ENCODE measurements at places on chromosomes 12 and 14. TPM values are rescaled to one million over a fixed set of nuclear protein-coding genes. Genes with fewer than 3 reads are reported as not detected.

- no peak for DNase-seq
These were observed 99.5 kb downstream of the PDZRN4 start for GRCh38 chr12:41287500-41288141.

GRCh38 chr12:6953442-6954315 is 2.5 kb downstream of the PTPN6 start:
- no peak for DNase-seq

- DNase-seq: no peak
These were observed 181.0 kb downstream of the IPO8 start for GRCh38 chr12:30514666-30515065.

DNA sequence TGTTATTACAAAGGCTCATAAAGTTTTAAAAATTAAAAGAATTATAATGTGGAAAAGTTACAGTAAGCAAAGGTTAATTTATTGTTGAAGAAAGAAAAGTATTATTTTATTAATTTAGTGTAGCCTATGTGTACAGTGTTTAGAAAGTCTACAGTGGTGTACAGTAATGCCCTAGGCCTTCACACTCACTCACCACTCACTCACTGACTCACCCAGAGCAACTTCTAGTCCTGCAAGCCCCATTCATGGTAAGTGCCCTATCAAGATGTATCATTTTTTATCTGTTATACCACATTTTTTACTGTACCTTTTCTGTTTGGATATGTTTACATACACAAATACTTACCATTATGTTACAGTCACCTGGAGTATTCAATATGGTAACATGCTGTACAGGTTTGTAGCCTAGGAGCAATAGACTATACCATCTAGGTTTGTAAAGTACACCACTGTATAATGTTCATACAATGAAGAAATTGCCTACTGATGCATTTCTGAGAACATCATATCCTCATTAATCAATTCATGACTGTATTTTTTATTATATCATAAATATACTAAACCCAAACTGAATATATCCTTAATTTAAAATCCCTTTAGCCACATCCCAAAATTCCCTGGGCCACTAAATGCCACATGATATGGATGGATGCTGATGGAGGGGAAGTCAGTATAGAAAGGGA is 43.6 kb upstream of the NID2 start:
- peak; percentile 91 for DNase-seq

DNA sequence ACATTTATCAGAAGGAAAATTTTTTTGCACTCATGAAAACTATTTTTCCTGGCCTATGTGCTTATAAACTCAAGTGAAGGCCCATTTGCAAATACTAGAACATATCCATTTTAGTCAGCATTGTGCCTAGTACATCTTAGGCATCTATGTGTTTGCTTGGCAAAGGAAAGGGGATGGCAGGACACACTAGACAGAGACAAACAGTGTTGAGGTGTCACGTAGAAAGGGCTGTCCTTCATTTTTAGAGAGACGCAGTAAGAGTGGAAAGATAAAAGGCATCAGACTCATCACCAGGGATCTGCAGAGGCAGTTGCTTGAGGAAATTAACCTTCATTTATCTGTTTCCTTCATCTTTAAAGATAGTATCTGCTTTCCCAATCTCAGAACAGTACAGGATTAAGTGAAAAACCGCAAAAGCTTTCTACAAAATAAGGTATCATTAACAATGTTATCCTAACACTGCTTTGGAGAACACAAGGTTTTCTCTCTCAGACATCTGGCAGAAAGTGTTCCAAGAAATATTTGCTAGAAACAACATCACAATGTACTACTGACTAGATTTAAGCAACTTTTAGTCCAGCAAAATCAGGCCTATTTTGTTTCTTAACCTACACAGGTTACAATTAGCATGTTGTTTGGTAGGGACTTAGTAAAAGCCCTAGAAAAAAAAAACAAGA is 2.0 kb downstream of the YBX3 start:
- no peak for DNase-seq

DNA sequence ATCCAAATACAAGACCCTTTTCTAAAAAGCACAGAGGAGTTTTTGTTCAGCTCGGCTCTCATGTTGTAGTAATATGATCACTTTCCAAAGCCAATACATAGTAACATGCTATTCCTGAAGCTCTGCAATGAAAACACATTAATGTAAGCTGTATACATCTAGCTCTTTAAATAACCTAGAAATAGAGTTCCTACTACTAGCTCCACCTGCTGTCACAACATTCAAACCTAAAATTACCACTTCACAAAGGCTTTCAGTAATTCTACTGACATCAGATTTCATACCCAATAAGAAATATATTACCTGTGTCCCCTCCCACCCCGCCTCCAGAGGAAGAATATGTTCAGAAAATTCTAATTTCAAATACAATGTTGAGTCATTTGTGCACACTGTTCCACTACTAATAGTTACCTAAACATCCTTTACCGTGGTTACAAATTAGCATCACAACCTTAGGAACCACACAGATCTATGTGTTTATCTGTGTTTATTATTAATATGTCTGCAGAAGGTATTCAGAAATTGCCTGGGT is 17.8 kb downstream of the EFCAB11 start:
- peak; percentile 26 for DNase-seq

ST8SIA1 gene
- not detected for total RNA-seq

- no peak for DNase-seq
These were observed 104.6 kb downstream of the EFCAB11 start for GRCh38 chr14:89849931-89850330.
